ENCODE measurements at places on chromosomes 16 and 17. TPM values are rescaled to one million over a fixed set of nuclear protein-coding genes. Genes with fewer than 3 reads are reported as not detected.

Gene TPSD1
- not detected for total RNA-seq

Gene LRRC37A
- total RNA-seq: 0.20 TPM

Gene CSH1
- total RNA-seq: not detected

GRCh38 chr16:49414671-49415070 lies 41.1 kb downstream of the C16orf78 start:
- DNase-seq: no peak

GRCh38 chr17:48510761-48511604 lies 19.8 kb downstream of the HOXB1 start:
- peak; percentile 32 for DNase-seq

DNA sequence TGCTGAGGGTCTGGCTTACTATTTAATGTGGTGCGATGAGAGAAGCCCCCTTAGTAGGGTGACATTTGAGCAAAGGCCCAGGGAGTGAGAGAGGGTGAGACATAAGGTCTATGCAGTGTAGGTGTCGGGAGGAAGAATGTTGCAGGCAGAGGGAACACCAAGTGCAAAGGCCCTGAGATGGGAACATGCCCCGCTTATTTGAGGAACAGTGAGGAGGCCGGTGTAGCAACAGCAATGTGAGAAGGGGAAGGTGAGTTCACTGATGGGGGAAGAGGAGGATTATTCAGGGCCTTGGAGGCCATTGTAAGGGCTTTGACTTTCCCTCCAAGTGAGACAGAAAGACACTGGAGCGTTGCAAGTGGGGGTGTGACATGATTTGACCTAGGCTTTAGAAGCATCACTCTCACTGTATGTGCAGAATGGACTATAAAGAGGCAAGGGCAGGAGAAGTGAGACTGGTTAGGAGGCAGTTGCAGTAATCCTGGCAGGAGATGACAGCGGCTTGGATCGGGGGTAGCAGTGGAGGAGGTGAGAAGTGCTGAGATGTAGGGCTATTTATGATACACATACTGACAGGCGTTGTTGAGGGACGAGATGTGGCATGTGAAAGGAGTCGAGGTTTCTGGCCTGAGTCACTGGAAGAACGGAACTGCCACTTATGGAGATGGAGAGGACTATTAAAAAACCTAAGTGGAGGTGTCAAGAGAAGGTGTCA lies 145.3 kb downstream of the SPECC1 start:
- DNase-seq: no peak

DNA sequence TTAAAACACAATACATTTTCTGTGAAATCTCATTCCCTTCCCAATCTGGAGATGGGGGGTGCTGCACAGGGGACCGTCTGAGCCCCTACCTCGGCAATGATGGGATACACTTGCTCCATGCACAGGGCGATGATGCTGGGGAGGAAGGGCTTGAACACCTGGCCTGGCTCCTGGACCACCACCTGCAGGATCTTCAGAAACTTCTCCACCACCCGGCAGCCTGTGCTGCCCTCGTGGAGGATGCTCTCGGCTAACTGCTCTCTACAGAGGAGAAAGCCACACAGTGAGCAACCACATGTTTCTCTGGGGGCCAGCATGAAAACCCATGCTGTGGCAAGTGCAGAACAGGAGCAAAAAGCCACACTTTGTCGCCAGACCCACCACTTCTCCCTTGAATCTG lies 42.4 kb upstream of the GSG1L start:
- DNase-seq: no peak

DNA sequence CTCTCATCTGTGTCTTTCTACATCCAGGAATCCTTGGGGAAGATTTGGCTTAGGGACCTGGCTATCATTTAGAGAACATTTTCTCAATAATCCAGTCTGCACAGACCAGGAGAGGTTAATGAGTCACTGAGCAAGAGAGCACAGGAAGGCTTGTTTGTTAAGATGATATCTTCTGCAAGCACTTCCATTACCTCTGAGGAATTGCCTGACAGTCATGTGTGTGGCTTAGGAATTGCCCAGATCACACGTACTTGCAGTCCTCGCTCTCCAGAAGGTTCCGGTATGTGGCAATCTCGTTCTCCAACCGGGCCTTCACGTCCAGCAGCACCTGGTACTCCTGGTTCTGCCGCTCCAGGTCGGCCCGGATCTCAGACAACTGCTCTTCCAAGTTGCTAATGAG lies 3.3 kb downstream of the KRT37 start:
- peak; percentile 81 for DNase-seq

Data from RPMI7951 (cell line).